ENCODE measurements at places on chromosomes 6 and 20.
A peak's percentile ranks its signal among the peaks of the same experiment; 100 is the strongest.

GRCh38 chr20:23232679-23233308 lies 117.8 kb upstream of the NXT1 start:
- no peak for DNase-seq

- no peak for DNase-seq
These were observed 4.6 kb downstream of the DTNBP1 start for GRCh38 chr6:15658181-15658744.

GRCh38 chr20:62651285-62652021 lies 9.2 kb downstream of the SLCO4A1 start:
- no peak for DNase-seq

DNA sequence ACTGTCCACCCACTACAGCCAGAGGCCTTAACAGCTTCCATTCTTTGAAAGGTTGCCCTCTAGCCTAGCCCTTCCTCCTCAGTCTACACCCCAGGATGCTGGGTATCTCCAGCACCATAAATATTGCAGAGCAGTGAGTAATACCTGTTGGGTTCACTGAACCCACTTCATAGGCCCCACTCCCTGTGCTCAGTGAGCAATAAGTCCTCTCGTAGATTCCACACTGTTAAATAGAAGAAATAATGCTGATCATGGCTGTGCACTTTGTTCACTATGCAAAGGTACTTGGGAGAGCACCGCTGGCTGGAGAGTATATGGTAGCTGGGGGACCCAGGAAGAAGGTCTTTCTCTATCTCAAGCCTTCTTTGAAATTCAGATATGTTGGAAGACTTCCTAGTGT lies 87.3 kb downstream of the RSPH3 start:
- no peak for DNase-seq

DNA sequence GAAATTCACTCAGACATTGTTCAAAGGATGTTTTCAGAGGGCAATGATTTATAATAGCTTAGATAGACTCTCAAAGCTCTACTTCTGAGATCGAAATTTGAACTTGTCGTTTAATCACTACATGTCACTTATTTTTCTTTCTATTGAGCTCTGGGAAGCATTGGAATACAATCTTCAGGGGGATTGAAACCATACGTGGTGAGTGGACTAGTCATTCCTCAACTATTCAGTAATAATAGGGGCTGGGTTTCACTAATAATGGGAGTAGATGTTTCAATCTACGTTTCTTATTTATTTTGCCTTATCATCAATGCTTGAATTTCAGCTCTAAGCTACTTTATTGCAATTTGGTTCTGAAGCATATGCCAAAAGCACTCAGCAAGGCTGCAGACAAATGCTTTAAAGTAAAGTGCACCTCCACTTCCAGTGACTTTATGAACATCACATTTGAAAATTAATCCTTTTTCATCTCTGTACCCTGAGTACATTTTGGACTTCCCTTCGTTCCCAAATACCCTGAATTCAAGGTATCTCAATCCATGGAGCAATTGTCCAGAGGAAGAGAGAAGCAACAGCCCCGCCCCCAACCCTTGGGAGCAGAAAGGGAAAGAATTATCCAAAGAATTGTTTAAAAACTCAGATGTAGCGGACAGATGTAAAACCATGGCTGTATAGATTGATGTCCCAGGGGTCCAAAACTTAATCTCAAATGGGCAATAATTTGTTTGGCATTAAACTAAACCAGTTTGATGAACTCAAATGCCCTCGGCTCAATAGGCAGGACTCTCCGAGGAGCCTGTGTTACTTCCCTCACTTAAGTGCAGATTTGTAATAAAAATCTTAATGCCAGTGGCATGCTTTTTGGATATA lies 68.1 kb downstream of the HFE start:
- DNase-seq, result peak; percentile 63

DNA sequence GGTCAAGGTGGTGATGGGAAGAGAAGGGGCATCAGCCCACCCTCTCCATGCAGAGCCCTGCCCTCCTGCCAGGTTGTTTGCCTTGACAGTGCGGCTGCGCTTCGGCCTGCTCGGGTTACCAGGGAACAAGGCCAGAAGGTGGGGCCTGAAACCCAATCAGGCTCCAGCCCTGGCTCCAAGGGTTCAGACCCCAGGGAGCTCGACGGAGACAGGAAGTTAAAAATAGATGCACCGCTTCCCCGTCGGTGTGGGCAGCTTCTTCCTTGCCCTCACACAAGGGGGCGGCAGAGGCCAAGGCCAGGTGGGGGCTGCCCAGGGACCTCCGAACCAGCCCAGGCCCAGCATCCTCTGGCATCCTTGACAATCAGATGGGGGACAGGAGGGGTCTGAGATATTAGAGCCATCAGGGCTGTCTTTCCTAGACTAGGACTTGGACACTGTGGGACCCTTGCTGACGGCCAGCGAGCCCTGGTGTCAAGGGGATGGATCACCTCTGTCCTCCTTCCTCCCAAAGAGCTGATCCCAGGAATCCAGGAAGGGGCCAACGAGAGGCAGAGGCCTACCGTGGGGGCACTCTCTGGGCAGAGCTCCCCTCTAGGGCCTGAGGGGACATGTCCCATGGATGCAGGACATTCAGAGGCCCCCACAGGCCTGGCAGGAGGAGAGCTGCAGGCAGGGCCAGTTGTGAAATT lies 65.2 kb downstream of the RIPOR3 start:
- DNase-seq, result no peak

GRCh38 chr6:24692415-24692814 lies 25.5 kb downstream of the ACOT13 start:
- no peak for DNase-seq

DNA sequence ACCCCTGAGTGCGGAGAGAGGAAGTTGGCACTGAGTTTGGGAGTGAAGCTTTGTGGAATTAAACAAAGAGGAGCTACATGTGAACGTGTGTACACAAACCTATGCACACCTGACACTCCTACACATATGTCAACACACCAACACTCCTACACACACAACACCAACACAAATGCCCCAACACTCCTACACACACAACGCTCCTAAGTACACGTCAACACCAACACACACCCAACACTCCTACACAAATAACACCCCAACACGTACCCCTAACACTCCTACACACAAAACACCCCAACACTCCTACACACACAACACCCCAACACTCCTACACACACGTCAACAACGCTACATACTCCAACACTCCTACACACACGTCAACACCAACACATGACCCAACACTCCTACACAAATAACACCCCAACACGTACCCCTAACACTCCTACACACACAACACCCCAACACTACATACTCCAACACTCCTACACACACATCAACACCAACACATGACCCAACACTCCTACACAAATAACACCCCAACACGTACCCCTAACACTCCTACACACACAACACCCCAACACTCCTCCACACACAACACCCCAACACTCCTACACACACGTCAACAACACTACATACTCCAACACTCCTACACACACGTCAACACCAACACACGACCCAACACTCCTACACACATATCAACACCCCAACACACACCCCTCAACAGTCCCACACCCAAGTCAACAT lies 40.1 kb upstream of the ZBP1 start:
- DNase-seq, result no peak

- no peak for DNase-seq
These were observed 108.9 kb upstream of the AHI1 start for GRCh38 chr6:135606392-135606791.

GRCh38 chr20:54231036-54231435 lies 23.1 kb downstream of the PFDN4 start:
- DNase-seq, result no peak

GRCh38 chr6:46419576-46420002 lies 71.7 kb downstream of the RCAN2 start:
- peak; percentile 86 for DNase-seq

DNA sequence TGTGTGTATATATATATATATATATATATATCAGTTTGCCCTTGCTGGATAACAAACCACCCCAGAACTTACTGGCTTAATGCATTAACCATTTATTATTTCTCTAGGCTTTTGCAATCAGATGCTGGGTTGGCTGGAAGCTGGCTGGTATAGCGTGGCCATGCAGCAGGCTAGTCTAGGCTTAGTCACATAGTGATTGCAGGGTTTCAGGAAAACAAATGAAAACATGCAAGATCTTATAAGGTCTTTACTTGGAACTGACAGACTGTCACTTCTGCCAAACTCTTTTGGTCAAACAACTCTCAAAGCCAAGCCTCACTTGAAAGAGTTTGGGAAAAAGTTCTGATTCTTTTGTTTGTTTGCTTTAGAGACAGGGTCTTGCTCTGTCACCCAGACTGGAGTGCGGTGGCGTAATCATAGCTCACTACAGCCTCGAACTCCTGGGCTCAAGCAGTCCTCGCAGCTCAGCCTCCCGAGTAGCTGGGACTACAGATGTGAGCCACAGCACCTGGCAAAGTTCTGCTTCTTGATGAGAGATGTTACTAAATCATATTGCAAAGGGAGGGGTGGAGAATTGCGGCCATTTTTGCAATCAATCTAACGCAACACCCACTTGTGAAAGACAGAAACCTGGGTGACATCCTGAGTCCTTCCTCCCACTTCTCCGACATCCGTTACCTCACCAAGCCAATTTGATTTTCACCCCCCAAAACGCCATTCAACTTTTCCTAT lies 74.6 kb upstream of the RNF24 start:
- no peak for DNase-seq

DNA sequence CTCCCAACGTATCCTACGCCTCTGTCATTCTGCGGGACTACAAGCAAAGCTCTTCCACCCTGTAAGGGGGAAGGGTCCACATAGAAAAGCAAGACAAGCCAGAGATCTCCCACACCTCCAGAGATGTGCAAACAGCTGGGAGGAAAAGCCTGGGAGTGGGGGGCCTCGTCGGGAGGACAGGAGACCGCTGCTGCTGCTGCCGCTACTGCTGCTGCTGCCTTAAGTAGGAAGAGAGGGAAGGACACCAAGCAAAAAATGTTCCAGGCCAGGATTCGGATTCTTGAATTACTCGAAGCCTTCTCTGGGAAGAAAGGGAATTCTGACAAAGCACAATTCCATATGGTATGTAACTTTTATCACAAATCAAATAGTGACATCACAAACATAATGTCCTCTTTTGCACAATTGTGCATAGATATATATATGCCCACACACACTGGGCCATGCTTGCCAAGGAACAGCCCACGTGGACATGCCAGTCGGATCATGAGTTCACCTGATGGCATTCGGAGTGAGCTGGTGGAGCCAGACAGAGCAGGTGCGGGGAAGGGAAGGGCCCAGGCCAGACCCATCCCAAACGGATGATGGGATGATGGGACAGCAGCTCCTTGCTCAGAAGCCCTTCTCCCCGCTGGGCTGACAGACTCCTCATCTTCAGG lies 108.8 kb upstream of the RAB32 start:
- DNase-seq, result no peak

- DNase-seq, result no peak
These were observed 88.9 kb upstream of the OGFRL1 start for GRCh38 chr6:71199736-71200135.

DNA sequence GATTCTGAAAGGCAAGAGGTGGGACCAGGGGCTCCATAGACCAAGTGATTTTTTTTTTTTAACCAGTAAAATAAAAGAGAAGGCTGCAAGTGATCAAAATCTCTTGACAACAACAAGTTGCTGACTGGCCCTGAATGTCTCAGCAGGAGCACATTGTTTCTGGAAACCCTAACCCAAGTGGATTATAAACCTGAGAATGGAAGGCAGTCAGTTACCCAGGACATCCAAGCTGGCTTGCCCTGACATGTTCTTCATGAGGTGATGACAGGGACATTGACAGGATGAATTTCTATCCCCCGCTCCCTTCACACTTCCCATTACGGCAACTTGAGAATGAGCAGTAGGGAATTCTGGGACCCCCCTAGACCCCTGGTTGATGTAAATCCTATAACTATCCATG lies 49.6 kb upstream of the RIPOR2 start:
- no peak for DNase-seq

DNA sequence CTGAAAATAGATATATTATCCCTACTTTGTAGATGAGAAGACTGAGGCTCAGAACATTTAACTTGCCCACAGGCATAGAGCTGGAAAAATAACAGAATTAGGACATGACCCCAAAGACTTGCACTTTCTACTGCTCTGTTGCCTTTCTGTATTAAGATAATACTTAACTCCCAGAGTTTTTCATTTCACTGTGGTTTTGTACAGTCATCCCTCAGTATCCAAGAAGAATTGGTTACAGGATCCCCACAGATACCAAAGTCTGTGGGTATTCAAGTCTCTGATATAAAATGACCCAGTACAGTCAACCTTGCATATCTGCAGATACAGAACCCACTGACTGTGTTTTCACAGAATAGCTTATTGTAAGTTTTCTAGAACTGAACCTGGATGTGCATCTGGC lies 16.8 kb downstream of the MRS2 start:
- DNase-seq, result no peak

DNA sequence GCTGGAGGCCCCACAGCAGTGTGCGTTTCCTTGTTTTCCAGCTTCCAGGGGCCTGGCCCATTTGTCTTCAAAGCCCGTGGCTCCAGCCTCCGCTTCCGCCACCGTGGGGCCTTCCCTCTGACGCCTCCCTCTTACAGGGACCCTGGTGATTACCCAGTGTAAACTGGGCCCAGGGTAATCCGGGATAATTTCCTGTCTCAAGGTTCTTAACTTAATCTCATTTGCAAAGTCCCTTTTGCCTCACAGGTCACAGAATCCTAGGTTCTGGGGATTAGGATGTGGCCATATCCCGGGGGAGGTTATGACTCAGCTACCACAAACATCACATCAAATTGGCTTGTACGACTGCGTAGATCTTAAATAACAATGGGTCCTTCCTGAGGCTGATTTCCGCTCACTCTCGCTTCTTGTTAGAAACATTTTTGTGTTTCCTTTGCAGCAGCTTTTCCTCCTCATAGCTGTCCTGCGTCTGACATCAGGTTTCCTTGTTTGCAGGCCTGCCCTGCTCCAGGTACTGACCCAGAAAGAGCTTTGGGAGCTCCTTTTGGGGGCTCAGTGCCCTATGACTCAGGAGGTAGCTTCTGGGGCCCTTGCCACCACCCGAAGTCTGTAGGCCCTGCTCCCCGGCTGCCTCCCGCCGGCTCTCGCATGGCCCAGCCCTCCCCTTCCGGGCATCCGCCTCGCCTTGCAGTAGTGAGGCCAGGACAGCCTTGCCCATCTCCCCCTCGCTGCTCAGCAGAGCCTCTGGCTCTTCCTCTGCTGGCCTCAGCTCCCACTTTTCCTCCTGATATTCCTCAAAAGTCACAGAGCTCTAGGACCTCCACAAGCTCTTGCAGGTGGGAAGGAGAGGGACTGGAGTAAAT lies 100.5 kb downstream of the ERMARD start:
- DNase-seq, result no peak
